ENCODE measurements at places on chromosomes 1 and 21.

GRCh38 chr1:66439031-66439740 lies 94.8 kb upstream of the SGIP1 start:
- DNase-seq = peak; percentile 59

DNA sequence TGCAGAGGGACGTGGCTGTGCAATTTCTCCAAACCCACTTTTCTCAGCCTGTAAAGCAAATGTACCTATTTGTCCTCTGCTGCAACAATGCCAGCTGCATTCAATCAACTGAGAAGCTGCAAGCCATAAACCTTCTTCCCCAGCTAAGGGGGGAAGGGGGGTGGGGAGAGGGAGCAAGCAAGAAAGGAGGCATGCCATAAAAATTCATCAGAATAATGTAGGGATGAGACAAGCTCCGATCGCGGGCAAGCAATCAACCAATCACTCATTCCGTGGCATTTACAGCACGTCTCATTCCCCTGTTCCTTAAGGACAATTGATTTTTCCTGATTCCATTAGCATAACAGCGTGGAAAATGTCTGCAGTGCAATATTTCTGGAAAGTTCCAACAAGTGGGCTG lies 144.8 kb downstream of the DMRTA2 start:
- DNase-seq = no peak

GRCh38 chr1:221169447-221169889 lies 290.2 kb downstream of the HLX start:
- peak; percentile 94 for DNase-seq

GRCh38 chr1:36414384-36414783 lies 16.7 kb upstream of the LSM10 start:
- DNase-seq = no peak

DNA sequence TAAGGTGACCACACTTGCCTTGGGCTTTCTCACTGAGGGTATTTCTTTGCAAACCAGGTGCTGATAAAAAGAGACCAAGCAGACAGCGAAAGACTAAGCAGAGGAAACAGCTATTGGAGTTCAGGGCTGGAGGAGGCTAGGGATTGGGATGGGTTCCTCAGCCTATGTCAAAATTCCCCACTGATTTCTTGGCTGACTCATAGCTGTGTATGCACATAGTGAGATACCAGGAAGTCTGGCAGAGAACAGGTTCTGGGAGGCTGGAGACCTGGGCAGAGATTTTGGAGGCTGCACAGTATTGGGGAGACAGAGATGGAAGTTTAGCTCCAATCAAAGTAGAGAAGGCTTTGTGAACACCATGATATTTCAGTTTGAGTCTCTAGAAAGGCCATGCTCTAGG lies 25.3 kb downstream of the YARS1 start:
- peak; percentile 34 for DNase-seq

DNA sequence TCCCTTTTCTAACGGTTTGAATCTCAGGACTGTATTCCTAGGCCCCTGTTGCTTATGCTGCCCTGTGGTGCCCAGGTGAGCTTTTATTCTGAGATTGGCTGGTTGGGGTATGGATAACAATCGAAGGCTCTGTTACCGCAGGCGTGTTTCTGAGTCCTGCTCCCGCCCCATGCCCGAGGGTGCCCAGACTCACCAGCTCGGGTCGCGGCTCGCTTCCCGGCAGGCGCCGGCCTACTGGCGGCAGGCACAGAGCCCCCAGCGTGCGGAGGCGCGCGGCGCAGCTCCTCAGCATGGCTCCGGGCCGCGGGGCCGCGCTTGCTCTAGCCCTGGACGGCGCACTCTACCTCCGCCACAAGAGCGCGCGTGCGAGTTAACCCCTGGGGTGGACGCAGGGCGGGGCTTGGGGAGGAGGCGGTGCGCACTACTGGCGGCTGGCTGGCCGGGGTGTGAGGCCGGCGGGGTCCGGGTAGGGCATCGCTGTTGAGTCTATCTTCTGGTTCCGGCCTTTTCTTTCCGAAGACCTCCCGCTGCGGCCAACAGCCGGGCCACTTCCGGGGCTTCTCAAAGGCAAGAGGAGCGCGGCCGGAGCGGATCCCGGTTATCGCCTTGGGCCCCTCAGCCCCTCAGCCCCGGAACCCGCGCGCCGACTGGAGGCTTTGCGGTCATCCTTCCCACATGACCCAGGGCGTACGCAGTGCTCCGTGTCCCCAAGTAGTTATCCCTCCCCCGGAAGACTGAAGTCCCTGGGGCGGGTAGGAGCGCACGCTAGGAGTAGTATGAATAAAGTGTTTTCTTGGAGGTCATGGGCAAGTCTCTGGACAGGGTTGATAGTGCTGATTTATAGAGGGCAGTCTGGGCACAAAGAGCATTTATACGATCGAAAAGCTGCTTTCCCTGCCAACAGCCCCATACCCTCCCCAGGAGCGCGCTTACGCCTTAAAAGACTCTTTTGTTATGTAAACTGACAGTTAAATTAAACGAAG lies at the start of gene THEM4:
Gene THEM4, minus strand, starts transcription at position 345 of the 983 bp plus-strand sequence. Its CDS starts 53 bp downstream, at position 292.
- peak; percentile 95 for DNase-seq

DNA sequence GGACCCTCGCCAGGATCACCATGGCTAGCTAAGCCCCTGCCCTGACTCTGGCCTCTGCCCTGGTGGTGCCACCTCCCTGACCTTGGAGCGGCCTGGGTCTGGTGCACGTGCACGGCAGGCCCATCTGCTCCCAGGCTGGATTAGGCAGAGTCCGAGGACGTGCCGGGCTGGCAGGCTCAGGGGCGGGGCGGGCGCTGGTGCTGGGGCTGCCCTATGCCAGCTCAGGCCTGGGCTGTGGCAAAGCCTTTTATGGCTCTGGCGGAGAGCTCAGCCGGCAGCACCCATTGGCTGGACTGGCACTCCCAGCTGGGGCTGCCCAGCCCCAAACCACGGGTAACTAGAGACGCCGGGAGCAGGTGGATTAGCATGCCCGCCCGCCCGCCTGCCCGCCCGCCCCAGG lies 17.1 kb upstream of the EDN2 start:
- DNase-seq = no peak

DNA sequence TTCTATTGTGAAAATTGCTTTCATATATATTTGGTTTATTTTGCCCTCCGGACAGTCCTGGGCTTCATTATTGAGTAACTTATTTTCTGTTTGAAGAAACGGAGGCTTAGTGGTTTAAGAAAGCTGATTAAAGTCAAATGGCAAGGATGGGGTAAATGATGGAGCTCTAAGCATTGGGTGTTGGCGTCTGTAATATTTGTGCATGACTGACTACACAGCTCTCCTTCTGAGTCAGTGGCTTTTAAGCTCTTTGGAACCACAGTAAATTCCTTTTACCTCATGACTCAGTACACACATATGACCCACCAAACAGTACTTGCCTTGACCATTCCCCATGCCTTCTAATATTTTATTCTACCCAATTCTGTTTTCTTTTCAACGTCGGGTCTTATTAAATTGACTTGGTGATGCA lies 21.0 kb downstream of the B3GALT5 start:
- DNase-seq = peak; percentile 97

DNA sequence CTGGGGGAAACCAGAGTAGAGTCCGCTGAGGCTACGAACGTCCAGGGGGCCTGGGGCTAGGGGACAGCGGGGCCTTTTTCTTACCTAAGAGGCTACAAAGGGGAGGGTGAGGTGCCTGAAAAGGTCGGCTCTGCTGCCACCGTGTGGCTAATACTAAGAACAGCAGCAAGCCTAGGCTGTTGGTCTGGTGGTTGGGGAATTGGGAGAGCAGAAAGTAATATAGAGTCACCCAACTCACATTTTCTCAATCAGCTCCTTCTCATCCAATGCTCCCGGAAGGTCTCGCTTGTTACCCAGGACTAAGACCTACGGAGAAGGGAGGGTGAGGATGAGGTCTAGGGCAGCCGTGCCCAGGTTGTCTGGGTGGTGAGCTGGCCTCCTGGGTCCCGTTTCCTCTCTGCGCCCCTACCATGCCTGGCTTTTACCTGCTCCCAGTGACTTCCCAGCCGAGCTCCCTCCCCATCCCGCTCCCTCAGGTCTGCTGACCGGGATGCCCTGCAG lies 9.3 kb downstream of the ARL8A start:
- peak; percentile 49 for DNase-seq

GRCh38 chr1:68116643-68117235 lies 66.3 kb upstream of the DIRAS3 start:
- DNase-seq = peak; percentile 52

GRCh38 chr1:104830534-104830933 lies 1080.8 kb downstream of the AMY1C start:
- DNase-seq = no peak

GRCh38 chr1:211336775-211337174 lies 10.1 kb downstream of the TRAF5 start:
- DNase-seq = no peak

- DNase-seq = no peak
These were observed 260.9 kb downstream of the SRGAP2C start for GRCh38 chr1:121445679-121446078.

DNA sequence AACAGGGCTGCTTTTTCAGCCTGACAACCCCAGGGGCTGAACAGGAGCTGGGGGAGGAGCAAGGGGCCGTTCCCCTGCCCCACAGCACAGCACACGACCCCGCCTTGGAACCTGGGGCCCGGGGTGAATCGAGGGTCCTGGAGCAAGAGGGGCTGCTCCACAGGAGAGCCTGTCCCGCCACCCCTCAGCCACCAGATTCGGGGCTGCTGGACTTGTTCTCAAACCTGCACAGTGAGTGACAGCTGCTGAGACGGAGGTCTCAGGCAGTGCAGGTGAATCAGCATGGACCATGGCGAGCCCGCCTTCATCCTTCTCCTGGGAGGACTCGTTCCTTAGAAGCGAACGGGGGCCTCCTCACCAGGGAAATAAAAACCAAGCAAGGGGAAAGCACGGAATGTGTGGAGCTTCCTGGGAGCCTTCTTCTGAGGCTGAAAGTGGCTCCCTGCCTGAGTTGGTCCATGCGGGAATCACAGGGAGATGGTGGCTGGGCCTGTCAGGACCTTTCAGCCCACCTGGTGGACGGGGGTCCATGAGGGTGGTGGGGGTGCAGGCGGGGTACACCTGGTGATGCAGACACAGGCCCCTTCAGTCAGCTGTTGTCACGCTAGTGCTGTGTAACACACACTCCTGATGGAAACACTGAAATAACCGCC lies 125.4 kb downstream of the SIK1 start:
- no peak for DNase-seq

DNA sequence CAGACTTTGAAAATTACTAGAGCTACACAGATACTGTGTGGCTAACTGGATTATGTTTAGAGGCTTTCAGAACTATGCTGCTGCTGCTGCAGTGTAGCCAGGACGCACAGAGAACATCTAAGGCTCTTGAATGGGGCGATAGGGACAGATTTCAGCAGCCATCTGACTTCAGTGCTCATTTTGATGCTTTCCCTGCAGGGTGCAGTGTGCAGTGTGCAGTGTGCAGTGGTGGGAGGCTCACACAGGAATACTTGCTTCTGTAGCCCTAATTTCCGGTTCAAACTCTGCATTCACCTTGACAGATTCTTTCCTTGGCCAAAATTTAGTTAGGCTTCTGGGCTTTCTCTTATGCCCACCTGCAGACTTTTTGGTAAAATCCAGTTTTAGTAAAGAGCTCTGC lies 7.7 kb downstream of the METTL18 start:
- no peak for DNase-seq

DNA sequence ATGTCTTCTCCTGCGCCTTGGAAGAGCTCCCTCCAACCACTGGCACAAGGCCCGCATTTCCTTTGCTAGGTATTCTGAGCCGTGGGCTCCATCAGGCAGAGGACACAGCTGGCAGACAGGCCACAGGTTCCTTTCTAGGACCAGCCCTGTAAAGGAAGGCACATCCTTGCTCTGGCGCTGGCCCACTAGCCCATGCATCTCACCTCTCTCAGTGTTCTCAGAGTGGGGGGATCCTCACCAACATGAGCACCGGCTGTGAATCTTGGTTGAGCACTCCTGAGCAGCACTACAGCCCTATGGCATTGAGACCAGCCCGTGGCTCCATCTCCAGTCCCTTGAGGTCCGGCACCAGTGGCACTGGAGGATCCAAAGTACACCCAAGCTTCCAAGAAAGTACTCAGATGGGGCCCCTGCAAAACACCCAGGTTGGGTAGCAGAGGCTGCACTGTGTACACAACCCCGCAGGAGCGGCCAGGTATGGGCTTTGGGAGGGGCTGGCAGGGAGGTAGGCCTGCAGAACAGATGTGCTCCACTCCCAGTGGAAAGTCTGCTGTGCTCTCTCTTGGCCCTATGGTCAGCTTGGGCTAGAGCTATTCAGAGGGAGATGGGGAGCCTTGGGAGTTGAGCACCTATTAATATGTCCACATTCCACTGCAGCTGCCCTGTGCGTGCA lies 47.1 kb upstream of the PLPPR5 start:
- DNase-seq = no peak

- DNase-seq = no peak
These were observed 95.2 kb upstream of the MPC2 start for GRCh38 chr1:168032029-168032428.

Measured in fibroblast of skin of right quadriceps (primary cell).